ENCODE measurements at places on chromosomes 2 and 18.

DNA sequence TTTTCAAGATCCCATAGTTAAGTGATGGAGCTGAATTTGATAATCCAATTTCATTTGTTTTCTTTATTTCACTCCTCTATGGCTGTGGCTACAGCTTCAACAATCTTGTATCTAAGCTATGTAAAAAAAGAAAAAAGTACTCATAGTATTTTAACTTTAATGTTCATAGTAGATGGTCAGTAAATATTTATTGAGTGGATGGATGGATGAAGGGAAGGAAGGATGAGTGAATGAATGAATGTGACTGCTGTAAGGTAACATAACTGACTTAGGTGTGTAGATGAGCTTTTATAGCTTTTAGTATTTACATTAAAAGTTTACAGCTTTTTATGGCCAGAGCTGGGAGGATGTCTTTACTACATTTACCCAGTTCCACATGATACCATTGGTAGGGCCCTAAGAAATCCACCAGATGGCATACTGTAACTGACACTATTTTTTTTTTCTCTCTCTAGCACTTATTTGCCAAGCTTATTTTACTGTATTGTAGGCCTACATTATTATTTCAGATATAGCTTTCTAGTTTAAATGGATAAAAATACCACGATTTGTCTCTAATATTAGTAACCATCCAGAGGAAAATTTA, 13.4 kb upstream of the HRH4 start:
- no peak for DNase-seq

GRCh38 chr2:190974629-190975361, 39.2 kb downstream of the STAT1 start:
- no peak for DNase-seq

- no peak for DNase-seq
Observed at GRCh38 chr2:12759248-12759647, 42.5 kb downstream of the TRIB2 start.

DNA sequence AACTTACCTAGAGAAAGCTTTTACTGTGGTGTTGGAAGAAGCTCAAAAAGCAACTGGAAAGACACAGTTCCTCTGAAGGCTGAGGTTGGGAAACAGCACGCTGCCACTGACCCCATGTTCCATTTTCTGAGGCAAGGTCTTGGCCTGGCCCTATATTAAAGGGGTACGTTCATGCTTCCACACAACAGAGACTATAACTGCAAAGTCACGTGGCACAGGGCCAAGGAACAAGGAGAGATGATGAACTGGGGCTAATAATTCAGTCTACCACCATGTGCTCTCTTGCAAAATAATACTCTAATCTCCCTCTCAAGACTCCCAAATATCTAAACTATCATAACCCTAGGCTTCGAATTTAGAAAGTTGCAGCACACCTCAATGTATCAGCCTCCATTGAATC, 381.6 kb downstream of the DSEL start:
- no peak for DNase-seq

DNA sequence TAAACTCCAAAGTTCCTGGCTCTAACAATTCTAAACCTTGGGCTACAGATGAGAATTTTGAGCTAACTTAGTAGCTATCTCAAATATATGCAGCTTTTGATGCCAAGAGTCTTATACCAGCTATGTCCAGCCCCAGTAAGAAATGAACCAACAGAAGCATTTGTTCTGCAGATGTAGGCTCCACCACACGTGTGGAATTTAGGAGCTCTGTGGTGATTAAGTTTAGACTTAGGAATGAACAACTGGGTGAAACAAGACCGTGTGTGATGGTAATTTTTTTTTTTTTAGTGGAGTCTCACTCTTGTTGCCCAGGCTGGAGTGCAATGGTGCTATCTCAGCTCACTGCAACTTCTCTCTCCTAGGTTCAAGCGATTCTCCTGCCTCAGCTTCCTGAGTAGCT, 179.7 kb downstream of the ANKRD30B start:
- no peak for DNase-seq

GRCh38 chr2:3625186-3625585, 30.3 kb downstream of the COLEC11 start:
- DNase-seq, result no peak

- DNase-seq, result no peak
Observed at GRCh38 chr2:224412141-224413015, 10.5 kb upstream of the FAM124B start.

GRCh38 chr2:83081826-83082690, 1377.0 kb downstream of the SUCLG1 start:
- DNase-seq, result no peak

DNA sequence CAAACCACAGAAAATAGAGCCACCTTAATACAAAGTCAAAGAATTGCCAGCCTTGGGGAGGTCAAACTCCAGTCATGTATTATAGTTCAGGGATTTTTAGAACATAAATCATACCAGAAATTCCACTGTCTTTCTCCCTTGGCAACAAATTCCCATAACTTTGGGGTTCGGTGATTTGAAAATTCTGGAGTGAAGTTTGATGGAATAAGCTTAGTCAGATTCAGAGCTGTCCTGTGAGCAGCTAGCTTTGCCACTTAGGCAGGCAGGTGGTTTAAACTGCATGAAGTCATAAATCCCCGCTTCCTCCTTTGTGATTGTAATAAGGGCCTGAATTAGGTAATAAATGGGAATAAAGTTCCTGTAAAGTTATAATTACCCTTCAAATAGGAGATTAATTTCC, 457.0 kb upstream of the HNMT start:
- DNase-seq, result no peak

DNA sequence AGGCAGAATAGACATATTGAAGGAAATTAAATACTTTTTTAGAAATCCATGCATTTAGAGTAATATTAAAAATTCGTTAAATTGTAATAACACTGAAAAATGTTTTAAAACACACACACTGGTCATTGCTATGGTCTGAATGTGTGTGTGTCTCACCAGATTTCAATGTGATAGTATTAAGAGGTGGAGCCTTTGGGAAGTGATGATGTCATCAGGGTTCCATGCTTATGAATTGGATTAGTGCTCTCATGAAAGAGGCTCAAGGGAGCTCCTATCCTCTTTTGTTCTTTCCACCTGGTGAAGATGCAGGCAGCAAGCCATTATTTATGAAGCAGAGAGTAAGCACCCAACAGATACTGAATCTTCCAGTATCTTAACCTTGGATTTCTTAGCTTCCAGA, 441.8 kb downstream of the CDH2 start:
- no peak for DNase-seq

DNA sequence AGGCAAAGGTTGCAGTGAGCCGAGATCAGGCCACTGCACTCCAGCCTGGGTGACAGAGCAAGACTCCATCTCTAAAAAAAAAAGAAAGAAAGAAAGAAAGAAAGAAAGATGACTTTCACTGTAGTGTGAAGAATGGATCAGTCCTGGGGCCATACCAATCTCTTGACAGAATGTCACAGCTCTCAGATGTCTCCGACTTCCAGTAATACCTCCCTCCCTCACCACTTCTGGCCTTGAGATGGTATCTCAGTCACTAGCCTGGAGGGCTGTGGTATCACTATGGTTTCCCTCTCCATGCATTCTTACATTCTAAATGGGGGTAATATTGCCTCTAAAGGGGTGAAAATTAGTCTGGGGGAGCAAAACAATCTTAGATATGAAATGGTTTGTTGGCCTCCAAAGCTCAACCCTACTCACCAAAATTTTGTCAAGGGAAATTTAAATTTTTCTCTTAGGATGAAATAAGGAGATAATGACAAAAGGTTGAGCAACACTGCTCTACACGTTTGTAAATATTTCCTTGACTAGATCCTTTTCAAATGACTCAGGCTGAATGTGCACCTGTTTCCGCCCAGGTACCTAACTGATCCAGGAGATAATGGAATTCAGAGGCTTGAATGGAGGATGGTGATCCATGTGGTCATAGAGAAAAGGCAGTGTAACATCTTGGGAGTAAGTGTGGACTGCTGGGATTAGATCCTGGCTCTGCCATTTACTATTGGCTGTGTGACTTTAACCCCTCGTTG, 19.9 kb upstream of the SPRED2 start:
- no peak for DNase-seq

GRCh38 chr2:150482111-150482510, 5.4 kb downstream of the RND3 start:
- DNase-seq, result no peak

GRCh38 chr2:197201874-197202273, 108.7 kb downstream of the ANKRD44 start:
- DNase-seq, result no peak

DNA sequence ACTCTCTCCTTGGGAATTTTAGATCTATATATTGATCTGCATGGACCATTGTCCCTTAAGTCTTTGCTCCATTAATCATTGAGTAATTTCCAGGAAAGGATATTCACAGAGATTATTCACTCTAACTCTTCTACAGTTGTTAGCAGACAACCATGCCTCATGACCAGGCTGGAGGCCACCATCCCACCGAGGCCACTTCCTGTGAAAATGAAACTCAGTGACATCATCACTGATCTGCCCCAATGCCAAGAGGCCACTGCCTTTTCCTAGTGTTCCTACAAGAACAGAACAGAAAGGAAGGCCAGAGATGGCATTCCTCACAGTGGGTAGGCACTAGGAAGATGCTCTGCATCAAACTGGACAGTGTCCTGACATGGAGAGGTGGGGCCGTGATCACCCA, 161.3 kb downstream of the DTNA start:
- DNase-seq, result no peak

- DNase-seq, result no peak
Observed at GRCh38 chr2:240435948-240436682, 652 bp downstream of the GPC1 start.

DNA sequence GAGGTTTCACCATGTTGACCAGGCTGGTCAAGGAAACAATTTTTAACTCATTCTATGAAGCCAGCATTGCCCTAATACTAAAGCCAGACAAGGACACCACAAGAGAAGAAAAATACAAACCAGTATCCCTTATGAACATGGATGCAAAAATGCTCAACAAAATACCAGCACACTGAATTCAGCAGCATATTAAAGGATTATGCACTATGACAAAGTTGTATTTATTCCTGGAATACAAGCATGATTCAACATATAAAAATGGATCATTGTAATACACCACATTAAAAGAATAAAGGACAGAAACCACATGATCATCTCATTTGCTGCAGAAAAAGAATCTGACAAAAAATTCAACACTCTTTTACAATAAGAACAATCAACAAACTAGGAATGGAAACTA, 138.7 kb downstream of the RAB3GAP1 start:
- no peak for DNase-seq

DNA sequence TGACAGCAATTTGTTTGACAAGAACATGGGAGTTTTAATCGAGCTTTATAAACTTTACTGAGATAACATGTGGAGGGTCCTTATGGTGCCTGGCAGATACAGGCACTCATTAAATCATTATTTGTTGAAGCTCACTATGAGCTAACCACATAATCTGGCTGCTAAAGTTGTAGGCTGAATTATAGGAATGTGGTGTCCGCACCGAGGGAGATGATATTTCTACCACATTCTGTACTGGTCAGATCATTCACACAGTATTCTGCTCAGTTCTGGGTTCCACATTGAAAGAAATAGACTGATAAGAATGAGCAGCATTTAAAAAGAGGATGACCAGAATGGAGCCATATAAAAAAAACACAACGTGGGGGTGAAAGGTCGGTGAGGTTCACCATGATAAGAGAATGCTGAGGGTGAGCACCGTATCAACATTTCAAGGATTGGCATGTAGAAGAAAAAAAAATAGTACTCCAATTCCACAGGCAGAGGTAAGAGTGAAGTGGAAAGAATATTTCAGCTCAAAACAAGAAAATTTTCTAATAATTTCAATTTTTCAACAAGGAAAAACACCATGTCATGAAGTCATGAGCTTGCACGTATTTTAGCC, 54.4 kb downstream of the TMEFF2 start:
- DNase-seq, result no peak

GRCh38 chr2:195820373-195820772, 163.3 kb downstream of the SLC39A10 start:
- DNase-seq, result no peak

DNA sequence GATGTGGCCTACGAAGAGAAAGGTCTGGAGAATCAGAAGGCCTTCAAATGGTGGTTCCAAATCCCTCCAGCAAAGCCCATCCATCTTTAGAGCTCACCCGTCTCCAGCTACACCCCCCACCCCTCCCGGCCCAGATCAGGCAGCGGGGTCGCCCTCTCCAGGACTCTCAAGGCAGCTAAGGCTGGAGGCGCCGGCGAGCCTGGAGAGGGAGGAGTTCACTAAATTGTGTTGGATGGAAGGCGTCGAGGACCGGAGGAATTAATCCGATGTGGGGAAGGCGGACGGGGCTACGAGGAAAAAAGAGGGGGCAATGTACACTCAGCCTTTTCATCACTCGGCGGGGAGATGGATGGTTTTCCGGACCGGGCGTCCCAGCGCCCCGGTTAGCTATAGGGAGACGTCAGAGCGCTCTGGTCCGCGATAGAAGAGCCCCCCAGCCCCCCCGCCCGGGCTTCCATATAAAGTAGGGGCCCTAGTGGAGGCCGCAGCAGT, at the start of gene GRP:
Gene GRP, plus strand, starts transcription at position 487 of the 492 bp plus-strand sequence. CDS start 108 bp downstream, outside the sequence.
- no peak for DNase-seq

- no peak for DNase-seq
Observed at GRCh38 chr2:12486205-12487118, 230.3 kb upstream of the TRIB2 start.

DNA sequence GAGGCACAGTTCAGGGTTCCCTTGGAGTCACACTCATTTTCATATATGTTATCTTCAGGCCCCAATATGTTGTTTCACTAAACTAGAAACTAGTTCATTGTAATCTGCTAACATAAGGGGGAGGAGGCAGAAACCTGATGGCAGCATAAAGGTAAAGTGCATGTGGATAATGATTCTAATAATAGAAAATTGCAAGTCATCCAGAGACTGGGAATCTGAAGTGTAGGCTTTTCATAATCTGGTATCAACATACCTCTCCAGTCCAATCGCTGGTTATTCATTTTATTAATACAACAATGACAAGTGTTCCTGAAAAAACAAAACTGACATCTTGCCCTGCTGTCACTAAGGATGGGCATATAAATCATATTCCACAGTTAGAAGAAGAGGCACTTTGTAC, 326.3 kb upstream of the ZNF804A start:
- no peak for DNase-seq

- no peak for DNase-seq
Observed at GRCh38 chr2:109285244-109285651, 156.2 kb downstream of the SH3RF3 start.

DNA sequence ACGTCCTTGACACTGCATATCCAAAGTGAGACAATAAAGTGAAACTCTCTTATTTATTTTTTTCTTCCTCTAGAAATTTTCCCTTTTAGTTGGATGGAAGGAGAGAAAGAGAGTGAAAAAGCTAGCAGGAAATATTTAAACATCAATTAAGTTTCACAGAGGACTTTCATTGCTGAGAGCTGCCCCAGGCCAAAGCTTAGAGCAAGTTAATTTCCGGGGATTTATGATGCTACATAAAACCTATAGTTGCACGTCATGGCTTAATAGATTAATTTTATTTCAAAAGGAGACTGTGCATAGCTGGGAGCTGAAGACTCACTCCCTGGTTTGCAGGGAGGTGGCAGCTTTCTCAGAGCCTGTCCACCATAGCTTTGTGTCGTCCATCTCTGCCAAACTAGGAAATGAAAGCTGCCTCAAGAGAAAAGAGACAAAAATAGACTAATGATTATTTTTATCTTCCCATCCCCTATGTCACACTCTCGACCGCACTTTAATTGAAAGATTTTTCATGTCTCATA, 323.3 kb upstream of the RAB6C start:
- DNase-seq, result no peak
